ENCODE measurements at places on chromosomes 5 and 9.

- no peak for DNase-seq
These were observed 138.9 kb upstream of the RUSC2 start for GRCh38 chr9:35350827-35351549.

GRCh38 chr5:50655067-50655809 lies 11.2 kb upstream of the PARP8 start:
- no peak for DNase-seq

- DNase-seq = no peak
These were observed 5.9 kb upstream of the SPOUT1 start for GRCh38 chr9:128835246-128836210.

- DNase-seq = no peak
These were observed 2.8 kb upstream of the ADAMTS12 start for GRCh38 chr5:33894566-33894965.

- no peak for DNase-seq
These were observed 120.1 kb upstream of the ZNF608 start for GRCh38 chr5:124866355-124867136.

DNA sequence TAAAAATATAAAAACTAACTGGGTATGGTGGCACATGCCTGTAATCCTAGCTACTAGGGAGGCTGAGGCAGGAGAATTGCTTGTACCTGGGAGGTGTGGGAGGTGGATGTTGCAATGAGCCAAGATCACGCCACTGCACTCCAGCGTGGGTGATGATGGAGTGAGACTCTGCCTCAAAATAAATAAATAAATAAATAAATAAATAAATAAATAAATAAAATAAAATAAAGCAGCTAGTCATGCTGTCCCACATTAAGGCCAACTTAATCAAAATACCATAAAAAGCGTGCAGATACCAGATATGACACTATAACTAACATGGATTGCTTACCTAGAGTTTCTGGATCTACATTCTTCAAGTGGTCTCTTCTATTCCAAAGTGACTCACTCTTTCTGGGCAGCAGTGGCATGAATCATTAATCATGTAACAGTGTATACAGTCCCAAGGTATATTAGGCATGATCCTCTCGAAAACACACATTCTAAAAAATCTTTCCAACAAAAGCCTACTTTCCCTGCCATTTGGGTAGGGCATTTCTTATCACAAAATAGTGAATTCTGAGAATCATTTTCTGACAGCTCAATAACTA lies 187.1 kb downstream of the ELAVL2 start:
- DNase-seq = no peak

DNA sequence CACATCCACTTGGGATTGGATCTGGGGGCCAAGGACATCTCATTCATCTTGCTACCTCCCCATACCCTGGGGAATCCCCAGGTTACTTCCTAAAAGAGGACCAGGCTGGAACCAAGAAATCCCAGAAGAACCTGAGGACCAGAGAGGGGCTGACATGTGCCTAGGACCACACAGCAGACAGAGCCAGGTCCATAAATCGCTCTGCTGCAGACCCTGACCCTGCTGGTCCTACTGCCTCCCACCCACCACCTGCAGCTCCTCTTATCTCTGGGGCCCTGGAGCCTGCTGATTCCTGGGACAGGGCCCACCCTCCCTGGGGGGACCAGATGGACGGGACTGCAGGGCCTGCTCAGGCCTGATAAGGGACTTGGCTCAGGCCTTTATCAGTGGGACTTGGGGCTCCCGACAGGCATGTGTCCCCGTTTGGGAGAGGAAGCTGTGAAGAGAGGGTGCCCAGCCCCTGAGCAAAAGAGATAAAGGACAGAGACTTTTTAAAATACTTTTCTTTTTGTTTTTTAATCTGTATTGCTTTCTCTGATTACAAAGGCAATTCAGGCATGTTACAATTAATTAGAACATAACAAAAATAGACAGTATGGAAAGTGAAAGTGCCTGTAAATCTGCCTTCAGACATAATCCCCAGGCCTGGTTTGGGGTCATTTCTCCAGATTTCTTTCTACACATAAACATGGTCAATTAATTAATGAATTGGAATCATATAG lies 101.3 kb upstream of the LARP1 start:
- DNase-seq = no peak

DNA sequence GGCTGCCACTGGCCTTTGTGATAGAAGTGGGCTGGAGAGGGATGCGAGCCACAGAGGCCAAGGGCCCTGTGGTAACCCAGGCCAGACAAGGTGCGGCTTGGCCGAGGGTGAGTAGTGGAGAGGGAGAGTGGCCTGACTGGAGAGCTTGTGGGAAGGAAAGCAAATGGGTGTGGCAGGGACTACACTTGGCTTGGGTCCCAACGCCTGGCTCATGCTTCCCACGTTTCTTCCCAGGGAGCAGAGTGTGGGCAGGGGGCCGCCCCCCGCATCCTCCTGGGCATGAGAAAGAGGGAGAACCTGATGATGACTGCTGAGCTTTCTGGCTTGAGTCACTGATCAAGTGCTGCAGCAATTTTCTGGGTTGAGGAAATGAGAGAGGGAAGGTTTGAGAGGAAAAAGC lies 95.7 kb downstream of the ANKH start:
- no peak for DNase-seq

DNA sequence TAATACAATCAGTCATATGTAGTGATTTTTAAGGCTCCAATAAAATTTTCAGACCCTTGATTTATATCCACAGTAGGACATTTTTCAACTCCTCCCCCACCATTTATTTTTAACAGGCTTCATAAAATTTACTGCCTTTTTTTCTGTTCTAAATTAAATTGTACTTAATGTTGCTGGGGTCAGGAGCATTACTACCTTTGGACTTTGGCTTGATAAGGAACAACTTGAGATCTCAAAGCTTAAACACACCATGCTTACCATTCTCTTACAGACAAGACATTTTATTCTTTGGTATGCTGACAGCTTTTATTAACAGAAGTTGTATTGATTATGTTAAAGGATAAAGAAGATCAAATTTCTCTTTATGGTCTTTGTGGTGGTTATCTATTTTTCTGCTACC lies 30.5 kb downstream of the TRPM3 start:
- no peak for DNase-seq

GRCh38 chr9:27673641-27674040 lies 100.4 kb upstream of the C9orf72 start:
- no peak for DNase-seq

DNA sequence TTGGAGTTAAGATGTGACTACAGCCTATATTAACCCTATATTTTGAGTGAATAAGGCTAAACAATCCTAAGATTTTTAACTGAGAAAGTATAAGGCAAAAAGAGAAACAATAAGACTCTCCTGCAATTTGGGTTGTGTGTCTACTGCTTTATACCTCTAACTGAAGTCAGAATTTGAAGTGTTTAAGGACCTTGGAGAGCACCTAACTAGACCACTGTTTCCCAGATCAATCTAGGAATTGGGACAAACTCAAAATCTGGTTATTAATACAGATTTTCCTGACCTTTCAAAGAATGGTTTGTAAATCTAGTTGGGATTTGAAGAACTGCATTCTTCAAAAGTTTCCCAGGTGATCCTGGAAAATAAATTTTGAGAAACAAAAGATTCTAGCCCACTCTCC lies 42.1 kb downstream of the GABRA1 start:
- no peak for DNase-seq

- DNase-seq = no peak
These were observed 7.9 kb upstream of the C1QTNF2 start for GRCh38 chr5:160378330-160378729.

GRCh38 chr5:93790401-93790800 lies 49.0 kb upstream of the POU5F2 start:
- no peak for DNase-seq

DNA sequence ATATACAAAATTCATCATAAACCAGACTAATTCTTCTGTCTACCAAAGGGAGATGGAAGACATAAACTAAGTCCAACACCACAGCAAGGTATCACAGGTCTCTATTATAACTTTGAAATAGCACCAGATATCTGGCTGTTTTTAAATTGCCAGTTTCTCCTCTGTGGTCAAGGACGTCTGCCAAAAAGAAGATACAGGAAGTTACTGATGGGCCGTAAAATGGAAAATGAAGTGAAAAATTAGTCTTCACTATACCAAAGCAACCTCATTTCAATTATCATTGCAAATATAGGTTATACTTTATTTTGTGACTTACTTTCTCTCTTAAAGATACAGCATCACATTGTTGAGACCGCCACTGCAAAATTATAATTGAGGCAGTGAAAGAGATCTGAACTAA lies 225.5 kb downstream of the NDUFS4 start:
- DNase-seq = no peak

GRCh38 chr9:100640447-100641050 lies 62.7 kb downstream of the CAVIN4 start:
- DNase-seq = no peak

DNA sequence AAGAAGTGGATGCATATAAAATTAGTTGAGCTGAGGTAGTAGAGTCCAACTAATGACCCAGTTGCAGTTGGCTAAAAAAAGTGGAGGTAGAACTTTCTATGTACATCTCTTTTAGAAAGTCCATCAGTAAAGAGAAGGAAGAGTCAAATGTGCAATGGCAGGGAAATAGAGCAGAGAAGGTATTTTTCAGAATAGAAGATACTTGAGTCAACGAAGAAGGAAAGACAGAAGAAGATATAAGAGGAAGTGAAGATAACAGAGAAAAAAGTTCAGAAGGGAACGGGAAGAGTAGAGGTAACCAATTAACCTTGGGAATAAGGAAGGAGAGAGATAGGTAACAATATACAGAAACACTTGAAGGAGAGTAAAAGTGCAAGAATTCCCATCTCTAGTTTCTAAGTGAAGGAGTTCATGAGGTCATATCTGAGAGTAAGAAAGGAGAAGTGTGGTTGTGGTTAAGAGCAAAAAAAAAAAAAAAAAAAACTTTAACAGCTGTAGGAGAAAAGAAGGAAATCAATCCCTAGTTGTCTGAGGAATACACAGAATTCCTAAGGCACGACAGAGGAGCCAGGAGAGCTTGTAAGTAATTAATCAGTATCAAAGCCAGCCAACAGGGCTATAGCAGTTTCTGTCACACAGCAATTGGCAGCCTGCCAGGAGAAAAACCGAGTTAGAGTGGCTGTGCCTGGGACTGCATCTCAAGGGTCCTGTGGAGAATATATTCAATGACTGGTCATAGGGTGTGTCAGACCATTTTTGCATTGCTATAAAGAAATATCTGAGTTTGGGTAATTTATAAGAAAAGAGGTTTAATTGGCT lies 61.0 kb downstream of the ARL15 start:
- DNase-seq = no peak

DNA sequence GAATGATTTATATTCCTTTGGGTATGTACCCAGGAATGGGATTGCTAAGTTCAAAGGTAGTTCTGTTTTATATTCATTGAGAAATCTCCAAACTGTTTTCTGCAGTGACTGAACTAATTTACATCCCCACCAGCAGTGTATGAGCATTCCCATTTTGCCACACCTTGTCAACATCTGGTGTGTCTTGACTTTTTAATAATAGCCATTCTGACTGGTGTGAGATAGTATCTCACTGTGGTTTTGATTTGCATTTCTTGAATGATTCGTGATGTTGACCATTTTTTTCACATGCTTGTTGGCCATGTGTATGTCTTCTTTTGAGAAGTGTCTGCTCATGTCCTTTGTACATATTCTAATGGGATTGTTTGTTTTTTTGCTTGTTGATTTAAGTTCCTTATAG lies 421.5 kb downstream of the KIAA0825 start:
- DNase-seq = no peak

- DNase-seq = no peak
These were observed 14.3 kb downstream of the OTULINL start for GRCh38 chr5:14595891-14596290.

DNA sequence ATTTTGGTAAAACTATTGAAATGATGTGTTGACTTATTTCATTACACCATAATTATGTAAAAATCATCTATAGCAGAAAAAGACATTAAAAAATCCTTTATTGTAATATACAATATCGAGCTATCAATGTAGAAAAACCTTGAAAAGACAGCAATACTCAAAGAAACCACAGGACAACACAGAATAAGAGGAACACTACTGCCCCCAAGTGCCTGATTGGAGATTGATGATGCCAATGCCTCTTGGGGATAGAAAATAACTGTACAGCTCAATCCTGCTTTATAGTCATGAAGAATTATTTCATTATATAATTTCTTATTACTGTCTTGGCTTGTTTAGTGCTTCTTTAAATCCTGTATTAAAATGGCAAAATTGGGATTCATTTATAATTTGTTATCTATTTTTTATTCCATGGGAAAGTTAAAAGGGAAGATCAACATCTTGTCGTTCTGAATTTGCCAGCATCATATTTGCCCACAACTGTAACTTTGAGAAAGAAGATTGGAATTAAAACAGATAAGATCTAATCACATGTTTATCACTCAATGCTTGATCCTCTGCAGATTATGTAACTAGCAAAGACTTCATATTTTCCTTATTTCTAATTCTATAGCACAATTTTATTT lies 337.5 kb downstream of the CDH9 start:
- DNase-seq = peak; percentile 62

- peak; percentile 50 for DNase-seq
These were observed 1.9 kb downstream of the VLDLR start for GRCh38 chr9:2623288-2624050.

DNA sequence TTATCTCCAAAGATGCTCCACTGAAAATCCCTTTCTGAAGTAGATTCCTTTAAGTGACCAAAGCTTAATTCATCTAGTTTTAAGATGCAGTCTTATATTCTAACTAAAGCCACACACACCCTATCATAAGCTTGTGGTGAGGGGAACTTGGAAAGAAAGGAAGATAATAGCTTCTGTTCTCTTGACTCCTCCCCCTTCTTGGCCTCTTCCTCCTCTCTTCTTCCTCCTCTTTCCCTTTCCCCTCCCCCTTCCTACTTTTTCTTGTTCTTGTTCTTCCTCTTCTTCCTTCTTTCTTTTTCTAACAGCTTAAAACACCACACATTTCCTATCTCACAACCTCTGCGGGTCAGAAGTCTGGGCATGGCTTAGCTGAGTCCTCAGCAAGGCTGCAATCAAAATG lies 23.5 kb downstream of the IL7R start:
- DNase-seq = no peak

GRCh38 chr5:128462330-128462729 lies 75.7 kb downstream of the FBN2 start:
- no peak for DNase-seq

GRCh38 chr9:91900055-91900796 lies 49.8 kb downstream of the ROR2 start:
- DNase-seq = no peak

DNA sequence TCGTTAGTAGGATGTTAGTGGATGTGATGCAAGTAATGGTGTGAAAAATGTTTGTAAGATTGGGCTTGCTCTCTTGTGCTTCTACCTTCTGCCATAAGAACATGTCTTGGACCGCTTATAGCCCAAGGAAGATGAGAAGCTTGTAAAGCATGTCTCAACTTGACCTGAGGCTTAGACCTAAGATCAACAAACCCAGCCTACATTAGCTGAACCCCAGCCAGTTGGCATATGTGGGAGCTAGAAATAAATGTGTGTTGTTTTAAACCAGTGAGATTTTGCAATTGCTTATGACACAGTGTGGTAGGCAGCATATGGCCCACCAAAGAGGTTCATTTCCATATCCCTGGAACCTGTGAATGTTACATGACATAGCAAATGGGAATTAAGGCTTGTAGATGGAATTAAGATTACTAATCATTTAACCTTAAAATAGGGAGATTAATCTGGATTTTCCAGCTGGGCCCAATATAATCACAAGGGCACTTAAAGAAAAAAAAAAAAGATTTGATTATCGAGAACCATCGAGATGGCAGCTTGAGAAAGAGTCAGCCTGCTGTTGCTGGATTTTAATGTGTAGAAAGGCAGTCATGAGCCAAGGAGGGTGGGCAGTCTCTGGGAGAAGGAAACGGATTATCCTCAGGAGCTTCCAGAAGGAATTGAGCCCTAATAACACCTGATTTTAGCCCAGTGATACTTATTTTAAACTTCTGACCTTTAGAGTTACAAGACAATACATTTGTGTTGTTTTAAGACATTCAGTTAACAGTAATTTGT lies 27.3 kb upstream of the EDIL3 start:
- no peak for DNase-seq

Measured in NCI-H1105 treated with DMSO at 0.1 percent for 48 hours (cell line).